ENCODE measurements at places on chromosomes 1 and 21. TPM values are rescaled to one million over a fixed set of nuclear protein-coding genes. Genes with fewer than 3 reads are reported as not detected.

- no peak for DNase-seq
Observed at GRCh38 chr21:26131554-26131953, 39.0 kb downstream of the APP start.

GRCh38 chr1:214683621-214684020 lies 80.6 kb downstream of the CENPF start:
- no peak for DNase-seq

The PIK3R3 gene
- total RNA-seq: 80.3 TPM

- DNase-seq: no peak
Observed at GRCh38 chr1:79373481-79374125, 367.1 kb upstream of the ADGRL4 start.

The MNDA gene
- total RNA-seq: 4.6 TPM

The HCRTR1 gene
- not detected for total RNA-seq

DNA sequence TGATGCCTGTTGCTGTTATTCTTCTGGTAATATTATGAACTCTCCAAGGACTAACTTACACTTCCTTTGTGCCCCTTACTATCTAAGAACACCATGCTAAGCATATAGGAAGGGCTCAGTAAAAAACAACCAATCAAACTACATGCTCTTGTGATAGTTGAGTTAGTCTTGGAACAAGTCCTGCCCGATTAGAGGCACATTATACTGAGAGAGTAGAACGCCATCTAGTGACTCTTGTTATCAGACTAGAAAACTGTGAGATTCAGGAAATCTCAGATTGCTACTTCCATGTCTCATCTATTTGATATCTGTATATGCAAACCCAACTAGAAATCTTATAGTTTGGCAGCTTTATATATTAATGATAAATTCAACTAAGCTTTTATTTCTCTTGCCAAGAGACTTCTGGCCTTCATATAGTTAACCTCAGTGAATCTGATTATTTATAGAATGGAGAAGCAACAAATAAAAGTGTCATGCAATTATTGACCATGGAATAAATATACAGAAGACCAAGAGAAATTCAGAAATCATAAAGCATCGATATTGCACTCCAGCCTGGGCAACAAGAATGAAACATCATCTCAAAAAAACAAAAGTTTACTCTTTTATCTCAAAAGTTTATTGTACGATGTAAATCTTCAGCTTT lies 7.8 kb upstream of the SRRM1 start:
- DNase-seq: no peak

The XCL2 gene
- total RNA-seq: not detected

DNA sequence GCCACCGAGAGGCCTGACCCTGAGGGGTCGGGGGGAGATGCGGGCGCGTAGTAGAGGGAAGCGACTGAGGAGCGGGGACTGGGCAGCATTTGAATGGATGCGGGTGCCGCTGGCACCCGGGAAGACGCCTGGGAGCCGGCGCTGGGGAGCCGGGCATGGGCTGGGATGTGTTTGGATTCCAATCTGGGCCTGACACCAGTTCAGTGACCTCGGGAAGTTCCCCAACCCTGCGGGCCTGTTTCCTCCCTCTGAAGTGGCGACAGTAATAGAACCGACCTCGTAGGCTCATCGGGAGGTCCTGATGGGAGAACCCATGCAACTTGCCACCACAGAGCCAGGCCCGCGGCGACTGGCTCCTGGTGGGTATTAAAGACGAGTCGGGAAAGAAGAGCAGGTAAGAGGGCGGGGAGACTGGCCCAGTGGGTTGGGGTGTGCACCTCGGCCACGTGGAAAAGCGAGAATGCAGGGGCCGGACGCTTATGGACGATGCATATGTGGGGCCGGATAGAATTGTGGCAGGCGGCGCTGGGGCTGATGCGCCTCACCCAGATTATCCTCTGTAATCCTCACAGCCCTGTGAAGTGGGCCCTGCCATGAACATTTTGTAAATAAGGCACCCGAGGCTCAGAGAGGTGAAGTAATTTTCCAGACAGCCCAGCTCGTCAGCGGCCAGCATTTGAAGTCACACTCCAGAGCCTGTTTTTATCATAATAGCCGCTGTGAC lies 105.8 kb downstream of the SLC16A1 start:
- no peak for DNase-seq

DNA sequence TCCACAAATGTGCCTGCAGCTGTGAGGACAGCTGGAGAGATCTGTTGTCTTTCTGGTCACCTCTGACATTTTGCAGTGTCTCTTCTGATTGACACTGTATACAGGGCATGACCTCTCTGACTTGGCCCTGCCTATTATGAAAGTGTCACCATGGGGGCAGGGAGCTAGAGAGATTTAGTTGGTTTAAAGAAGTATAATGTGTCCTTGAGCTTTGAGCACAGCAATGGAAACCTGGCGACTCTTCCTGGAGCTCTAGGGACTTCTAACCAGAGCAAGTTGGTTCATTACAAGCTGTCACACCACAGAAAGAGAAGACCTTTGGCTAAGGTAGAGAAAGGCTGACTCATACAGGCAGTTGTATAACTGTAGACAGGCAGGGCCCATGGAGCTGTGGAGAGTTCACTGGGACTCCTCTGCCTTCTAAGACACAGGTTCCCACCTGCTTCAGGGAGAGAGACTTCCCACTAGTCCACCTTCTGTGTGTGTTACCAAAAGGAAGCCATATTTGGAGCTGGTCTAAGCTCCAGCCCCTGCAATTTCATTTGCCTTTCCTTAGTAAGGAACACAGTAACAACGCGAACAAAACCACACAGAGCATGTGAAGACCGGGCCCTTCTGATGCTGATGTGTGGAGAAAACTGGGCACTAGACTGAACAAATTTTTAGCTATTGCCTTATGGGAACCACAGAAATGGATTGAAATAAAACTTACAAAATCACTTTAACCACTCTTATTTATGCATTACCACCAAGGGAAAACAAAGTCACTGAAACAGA lies 90.5 kb upstream of the ADAR start:
- DNase-seq: no peak

The ALPL gene
- 98.0 TPM for total RNA-seq

All from breast epithelium (tissue), 4 donors.